GM12878 (cell line): ENCODE measurements at places on chromosomes 4 and X.
A peak's percentile ranks its signal among the peaks of the same experiment; 100 is the strongest.

GRCh38 chr4:65624651-65625050 lies 45.6 kb downstream of the EPHA5 start:
- DNase-seq = no peak

DNA sequence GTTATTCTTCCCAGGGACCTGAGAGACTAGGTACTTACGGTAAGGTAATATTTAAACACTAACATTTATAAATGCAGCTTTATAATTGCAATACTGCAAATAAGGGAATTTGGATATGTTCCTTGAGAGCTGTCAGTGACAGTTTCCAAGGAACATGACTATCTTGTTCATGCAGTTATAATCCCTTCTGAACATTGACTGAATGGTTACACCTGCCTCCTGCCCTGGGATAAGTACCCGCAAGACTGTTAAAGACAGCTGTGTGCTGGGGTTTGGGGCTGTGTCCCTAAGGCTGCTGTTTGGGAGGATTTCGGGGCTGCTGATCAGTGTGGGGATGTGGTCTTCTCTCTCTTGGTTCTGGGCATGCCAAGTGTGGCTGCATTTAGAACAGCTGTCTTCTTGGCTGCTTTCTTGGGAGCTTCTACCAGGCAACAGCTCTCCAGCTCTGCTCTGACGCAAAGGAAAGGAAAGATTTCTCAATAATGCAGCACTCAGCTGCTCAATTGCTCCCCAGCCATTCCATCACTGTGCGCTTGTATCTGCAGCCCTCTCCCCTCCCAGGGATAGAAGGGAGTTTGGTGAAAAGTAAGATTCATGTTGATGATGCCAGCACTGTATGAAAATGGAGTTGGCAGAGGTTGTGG lies 298.8 kb upstream of the TAPT1 start:
- no peak for DNase-seq

DNA sequence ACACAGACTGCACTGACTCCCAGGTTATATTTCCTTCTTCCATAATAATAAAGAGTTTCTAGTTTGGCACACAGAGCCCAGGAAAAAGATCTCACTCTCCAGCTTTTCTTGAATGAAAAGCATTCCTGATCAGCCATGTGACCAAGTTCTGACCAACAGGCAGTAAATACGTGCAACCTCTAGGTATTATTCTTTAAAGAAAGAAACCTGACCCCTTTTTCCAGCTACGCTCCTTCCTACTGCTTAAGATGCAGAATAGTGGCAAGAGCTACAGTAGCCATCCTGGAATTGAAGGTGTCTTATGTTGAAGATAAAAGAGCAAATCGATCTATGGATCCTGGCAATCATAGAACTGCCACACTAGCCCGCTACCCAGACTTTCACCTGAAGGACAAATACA lies 76.7 kb downstream of the LRBA start:
- DNase-seq = no peak

DNA sequence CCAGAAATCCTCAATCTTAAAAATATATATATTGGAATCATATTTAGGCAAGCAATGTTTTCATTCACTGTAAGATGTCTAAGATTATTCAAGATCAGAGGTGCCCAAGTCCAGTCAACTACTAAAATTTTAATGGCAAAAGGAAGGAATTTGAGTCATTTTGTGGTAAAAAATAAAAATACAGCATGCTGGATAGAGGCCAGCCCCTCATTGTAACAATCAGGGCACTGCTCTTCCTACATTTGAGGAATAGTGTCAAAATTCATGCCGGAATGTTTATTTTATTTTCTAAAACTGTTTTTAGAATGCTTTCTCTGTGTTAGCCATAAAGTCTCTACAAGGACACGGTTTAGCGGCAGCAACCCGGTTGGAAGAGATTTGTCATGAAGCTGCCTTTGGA lies 49.9 kb upstream of the SRD5A3 start:
- no peak for DNase-seq

- DNase-seq = no peak
Measured at GRCh38 chr4:82320351-82320750, 53.4 kb downstream of the HNRNPD start.

DNA sequence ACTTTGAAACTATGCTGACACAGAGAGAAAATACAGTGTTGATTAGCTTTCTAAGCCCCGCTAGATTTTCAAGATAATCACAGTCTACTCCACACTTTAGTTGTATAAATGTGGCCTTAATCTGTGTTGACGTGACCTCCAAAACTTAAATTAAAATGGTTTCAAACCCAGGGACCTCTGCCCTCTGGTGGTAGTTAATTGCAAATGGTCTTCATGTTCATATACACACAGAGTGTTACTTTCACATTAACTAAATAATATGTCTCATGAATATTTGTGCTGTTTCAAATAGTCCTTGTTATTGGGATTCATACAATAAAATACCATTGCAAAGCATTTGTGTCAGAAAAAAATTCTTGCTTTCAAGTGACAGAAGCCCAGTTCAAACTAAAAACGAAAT lies 64.3 kb downstream of the TASL start:
- DNase-seq = no peak

- DNase-seq = no peak
Measured at GRCh38 chr4:34790131-34790530, 1454.2 kb downstream of the ARAP2 start.

DNA sequence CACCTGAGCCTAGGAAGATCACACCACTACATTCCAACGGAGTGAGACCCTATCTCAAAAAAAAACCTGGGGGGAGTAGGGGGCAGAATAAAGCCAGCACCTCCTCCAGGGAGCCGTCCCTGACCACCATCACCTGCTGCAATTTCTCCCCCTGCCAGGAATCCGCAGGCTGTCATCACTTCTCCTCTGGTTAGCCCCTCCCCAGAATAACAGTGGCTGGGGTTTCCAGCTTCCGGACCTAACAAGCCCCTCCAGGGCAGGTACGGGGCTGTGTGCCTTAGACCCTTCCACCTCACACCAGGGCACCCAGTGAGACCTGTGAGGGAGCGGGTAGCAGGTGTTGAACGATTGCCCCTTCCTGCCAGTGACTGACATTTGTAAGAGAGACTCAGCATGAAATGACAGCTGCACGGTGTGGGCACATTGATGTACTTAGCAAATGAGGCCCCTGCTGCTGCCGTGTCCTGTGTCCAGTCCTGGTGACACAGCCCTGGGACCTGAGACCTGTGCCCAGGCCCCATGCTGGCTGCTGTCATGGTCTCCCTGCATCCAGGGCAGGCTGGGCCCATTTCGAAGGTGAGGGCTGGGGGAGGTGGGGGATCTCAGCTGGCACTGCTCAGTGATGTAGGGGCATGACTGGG lies 6.7 kb upstream of the WFS1 start:
- no peak for DNase-seq

DNA sequence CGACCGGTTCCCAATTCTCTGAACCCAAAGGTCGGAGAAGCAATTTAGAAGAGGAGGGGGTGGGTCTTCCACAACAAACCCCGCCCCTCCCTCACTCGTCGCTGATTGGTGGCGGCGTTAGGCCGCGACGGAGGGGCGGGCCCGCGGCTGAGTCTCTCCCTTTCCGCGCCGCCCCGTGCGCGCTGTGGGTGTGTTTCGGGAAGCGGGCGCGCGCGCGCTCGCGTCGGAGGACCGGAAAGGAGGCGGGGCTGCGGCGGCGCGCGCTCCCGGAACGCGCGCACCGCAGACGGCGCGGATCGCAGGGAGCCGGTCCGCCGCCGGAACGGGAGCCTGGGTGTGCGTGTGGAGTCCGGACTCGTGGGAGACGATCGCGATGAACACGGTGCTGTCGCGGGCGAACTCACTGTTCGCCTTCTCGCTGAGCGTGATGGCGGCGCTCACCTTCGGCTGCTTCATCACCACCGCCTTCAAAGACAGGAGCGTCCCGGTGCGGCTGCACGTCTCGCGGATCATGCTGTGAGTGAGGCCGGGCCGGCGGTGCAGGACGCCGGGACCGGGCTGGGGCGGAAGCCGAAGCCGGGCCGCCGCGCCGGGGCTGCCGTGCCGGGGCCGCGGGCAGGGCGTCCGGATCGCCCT lies at the start of gene SPCS3:
Gene SPCS3, plus strand, starts transcription at position 263 of the 636 bp plus-strand sequence. Its CDS starts 111 bp downstream, at position 374.
- peak; percentile 67 for DNase-seq

DNA sequence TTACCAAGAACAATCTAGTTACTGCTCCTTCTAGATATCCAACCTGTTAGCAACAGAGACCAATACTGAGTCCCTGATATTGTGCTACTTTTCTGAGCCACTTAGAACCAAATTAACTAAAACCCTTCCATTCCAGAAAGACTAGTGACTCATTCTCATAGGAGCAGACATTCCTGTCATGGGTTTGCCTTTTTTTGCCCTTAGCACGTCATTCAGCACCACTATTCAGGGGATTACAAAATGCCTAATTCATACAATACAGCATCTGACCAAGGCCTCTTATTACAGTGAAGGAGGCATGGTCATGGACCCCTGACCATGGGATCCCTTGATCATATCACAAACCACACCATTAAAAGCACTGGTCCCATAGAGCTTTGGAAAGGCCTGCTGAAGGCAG lies 123.8 kb upstream of the CXCL13 start:
- DNase-seq = no peak

DNA sequence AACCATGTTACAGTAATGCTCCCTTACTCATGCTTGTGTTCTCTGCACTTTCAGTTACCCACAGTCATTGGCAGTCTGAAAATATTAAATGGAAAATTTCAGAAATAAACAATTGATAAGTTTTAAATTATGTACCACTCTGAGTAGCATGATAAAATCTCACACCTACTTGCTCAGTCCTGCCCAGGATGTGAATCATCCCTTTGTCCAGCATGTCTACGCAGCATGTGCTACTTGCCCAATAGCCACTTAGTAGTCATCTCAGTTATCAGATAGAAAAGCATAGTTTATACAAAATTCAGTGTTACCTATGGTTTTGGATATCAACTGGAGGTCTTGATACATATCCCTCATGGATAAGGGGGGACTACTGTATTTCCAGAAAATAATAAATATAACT lies 577.1 kb downstream of the GALNTL6 start:
- DNase-seq = no peak

GRCh38 chr4:120765260-120765680 lies 157.3 kb downstream of the PRDM5 start:
- no peak for DNase-seq

GRCh38 chr4:88108747-88109122 lies 49.7 kb downstream of the ABCG2 start:
- no peak for DNase-seq

- DNase-seq = no peak
Measured at GRCh38 chr4:105965183-105965800, 70.0 kb downstream of the NPNT start.

GRCh38 chr4:145797278-145797677 lies 117.3 kb downstream of the C4orf51 start:
- no peak for DNase-seq

GRCh38 chr4:137540356-137540755 lies 8.1 kb upstream of the PCDH18 start:
- DNase-seq = no peak

- no peak for DNase-seq
Measured at GRCh38 chr4:76950052-76950955, 752 bp downstream of the SEPTIN11 start.

- no peak for DNase-seq
Measured at GRCh38 chr4:150816491-150816890, 198.6 kb downstream of the LRBA start.

DNA sequence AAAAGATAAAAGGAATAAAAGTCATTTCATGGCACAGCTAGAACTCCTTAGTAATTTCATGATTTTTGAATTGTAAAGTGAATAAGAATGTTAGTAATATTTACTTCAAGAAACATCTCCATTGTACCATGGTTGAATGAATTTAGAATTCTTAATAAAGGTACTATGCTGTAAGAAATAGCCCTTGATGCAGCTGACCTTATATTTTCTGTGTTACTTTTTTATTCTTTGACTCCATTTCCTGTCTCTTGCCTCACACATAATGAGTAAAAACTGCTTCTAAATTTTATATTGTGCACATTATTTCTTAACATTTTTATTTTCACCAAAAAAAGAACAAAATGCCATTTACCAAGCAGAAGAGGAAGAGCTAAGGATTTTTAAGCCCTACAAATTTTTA lies 81.9 kb upstream of the PDHA2 start:
- no peak for DNase-seq

DNA sequence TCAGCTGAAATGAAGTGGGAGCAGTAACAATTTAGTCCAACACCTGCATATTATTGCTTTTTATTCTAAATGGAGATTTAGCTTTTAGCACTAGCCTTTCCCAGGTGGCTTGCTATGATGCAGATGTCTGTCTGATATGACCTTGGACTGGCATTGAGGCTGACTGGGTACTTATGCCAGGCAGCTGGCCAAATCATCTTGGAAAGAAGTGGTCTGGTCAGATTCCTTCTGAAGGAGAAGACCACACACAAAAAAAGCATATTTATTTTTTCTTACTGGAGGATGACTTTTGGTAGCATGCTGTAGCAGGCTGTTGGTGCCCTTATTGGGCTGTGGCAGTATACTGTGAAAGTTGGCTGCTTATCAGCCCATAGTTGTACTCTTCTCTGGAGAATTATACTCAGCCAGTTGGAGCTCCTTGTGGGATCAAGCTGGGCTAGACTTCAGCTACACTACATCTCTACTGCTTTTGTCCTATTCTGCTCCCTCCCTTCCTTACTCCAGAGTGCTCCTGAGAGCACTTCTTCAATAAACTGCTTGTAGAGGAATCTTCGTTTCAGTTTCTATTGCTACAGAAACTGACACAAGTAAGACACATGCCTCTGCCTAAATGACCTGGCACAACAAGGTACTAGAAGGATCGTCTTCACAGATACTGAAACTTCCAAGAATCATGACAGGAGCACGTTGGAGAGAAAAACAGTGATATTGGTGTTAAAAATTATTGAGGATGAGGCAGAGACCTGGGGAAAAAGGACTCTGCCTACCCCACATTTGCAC lies 196.8 kb upstream of the RPS6KA3 start:
- no peak for DNase-seq

GRCh38 chr4:78928835-78929234 lies 10.4 kb downstream of the PAQR3 start:
- no peak for DNase-seq

- no peak for DNase-seq
Measured at GRCh38 chr4:151150821-151151580, 51.6 kb downstream of the RPS3A start.

- no peak for DNase-seq
Measured at GRCh38 chr4:174213731-174214100, 69.8 kb downstream of the FBXO8 start.

DNA sequence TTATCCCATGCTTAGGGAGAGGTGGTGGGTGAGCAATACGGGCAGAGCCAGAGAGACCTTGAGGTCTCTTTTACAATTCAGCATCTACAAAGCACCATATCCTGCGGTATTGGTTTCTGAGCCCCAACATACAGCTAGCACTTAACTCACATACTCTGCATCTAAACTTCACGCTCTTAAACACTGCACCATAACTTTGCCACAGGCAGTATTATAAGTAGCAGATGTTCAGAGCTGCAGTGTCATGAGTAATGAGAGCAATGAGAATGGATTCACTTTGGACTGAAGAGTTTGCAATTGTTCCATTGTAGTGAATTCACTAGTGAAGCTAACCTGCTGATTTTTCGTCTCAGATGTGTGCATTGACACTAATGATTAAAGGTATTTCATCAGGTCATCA lies 93.8 kb downstream of the HS3ST1 start:
- no peak for DNase-seq
